ENCODE measurements at places on chromosomes 5 and 9.

DNA sequence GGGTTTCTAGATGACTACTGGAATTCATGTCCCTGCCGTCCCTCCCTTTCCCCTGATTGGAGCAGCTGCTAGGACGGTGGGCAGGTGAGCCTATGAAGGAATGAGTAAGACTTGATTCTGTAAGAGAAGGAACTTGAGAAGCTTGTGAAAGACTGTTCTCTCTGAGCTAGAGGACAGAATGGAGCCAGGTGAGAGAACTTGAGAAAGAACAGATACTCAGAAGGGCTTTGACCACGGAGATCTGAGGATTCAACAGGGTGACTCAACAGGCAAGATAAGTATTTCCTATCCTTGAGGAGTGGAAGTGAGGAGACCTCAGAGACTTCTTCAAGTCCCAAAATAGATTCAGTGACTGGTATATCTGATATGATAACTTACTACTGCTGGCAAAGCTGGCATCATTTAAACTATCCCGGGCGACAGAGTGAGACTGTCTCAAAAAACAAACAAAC, 41.9 kb downstream of the HSDL2 start:
- no peak for DNase-seq

- DNase-seq, result no peak
Observed at GRCh38 chr9:106025453-106025852, 331.1 kb downstream of the TMEM38B start.

- no peak for DNase-seq
Observed at GRCh38 chr9:116757030-116757429, 69.9 kb downstream of the TRIM32 start.

DNA sequence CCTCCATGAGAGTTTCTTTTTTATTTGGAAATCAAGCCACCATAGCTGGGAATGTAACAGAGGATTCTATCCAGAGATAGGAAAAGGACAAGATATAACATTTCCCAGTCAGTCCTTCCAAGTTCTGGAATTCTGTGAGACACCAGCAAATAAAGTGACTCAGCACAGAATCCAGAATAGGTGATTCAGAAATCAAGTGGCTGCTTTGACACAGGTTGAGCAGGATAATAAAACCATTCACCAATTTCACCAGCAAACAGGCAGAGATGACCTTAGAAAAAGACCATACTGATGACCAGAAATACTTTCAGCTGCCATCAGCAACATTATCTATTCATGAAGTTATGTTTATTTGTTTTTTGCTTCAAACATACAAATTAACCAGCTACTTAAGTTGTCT, 491.5 kb upstream of the TUSC1 start:
- no peak for DNase-seq

DNA sequence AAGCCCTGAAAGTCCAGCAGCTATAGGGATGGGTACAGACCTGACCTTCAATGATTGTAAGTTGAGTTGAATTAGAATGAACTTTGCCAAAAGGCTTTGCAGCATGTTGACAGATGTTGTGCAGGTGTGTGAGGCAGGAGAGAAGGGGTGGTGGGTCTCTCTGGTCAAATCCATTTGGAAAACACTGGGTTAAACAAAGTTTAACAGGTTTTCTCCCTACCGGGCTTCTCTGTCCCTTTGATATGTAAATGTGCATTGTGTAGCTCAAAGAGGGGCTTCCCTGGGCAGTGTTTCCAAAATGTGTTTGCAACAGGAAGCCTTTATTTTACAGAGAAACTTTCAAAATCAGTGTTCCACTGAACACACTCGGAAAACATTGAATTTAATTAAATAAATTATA, 72.1 kb upstream of the BRINP1 start:
- no peak for DNase-seq

GRCh38 chr5:127643607-127644006, 5.3 kb upstream of the CTXN3 start:
- DNase-seq, result no peak

DNA sequence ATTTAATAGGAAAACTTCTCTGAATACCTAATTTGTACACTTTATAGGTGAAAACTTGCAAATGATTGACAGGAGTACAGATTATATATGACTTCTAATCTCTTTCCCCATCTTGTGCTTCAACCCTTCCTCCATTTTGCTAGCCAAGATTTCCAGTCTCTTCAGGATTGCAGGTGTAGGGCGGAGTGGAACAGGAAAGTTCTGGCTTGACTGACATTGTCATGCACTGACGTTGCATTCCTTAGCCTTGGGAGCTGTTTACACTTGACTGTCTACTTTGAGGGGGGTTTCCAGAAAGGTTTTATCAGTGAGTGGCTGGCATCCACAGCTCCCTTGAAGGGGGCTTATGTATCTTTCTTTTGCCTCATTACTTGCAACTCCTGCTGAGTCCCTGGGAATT, 34.1 kb upstream of the GRIA1 start:
- DNase-seq, result no peak

- DNase-seq, result no peak
Observed at GRCh38 chr5:177537389-177538361, 16.7 kb downstream of the FAM193B start.

GRCh38 chr9:136228107-136228875, 17.3 kb downstream of the QSOX2 start:
- DNase-seq, result no peak

DNA sequence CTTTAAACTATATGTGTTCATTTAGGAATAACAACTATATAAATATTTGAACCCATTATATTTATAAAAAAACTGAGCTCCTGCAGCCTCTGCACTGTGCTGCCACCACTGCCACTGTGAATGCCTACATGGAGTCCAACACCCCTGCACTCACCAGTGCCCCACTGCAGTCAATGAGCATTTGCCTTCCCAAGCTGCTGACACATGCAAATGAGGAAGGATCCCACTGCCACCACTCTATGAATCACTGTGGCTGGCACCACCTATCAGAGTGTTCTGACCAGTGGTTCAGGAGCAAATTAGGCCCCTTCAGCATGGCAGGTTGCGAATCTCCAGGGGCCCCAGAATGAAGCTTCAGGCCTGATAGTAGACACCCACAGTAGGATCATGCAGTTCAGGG, 9.1 kb downstream of the IFNA5 start:
- no peak for DNase-seq

DNA sequence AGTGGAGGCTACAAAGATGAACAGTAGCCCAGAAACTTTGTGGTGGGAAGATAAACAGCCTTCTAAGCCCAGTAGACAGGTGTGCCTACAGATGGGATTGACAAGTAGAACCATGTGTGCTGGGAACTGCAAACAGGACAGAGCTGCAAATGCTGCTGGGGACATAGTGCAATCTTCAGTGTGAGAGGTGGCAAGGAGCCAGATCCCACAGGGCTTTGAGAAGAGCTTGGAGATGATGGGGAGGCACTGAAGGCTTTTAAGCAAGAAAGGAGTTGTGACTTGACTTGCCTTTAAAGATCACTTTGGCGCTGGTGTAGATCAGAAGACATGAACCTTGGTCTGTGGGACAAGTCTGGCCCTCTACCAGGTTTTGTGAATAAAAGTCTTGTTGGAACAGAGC, 675.2 kb downstream of the ACTL7B start:
- no peak for DNase-seq

- DNase-seq, result no peak
Observed at GRCh38 chr9:12629067-12629466, 64.1 kb upstream of the TYRP1 start.

DNA sequence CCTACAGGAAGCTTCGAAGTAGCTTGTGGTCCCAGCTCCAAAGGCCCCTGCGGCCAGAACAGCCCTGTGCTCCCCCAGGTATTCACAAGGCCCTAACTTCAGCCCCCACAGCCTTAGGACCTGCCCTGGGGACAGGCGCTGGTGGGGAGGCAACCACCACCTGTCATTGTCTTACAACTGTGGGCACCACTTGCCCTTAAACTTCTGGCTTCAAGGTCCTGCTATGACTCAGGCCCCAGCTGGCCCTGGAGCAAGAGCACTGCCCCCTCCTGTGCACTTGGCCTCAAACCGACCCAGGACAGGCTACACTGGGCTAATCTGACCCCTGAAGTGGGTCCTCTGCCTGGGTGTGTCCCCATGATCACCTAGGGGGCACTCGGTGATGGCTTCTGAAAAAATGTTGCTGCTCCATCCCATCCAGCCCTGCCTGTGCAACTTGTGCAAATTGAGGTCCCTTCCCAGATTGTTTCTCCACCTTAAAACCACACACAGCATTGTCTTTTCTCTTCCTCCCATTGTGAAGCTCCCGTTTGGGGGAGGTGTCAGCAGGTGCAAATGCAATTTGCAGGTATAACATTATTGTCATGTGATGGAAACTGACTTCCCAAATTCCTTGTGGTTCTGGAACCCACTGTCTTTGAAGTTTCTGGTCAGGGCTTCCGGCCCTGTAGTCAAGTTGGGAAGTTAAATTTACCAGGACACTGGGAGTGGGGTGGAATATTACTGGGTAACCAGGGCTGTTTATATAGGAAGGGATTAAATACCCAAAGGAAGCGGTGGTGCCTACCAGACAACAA, 1.1 kb upstream of the PROB1 start:
- no peak for DNase-seq

DNA sequence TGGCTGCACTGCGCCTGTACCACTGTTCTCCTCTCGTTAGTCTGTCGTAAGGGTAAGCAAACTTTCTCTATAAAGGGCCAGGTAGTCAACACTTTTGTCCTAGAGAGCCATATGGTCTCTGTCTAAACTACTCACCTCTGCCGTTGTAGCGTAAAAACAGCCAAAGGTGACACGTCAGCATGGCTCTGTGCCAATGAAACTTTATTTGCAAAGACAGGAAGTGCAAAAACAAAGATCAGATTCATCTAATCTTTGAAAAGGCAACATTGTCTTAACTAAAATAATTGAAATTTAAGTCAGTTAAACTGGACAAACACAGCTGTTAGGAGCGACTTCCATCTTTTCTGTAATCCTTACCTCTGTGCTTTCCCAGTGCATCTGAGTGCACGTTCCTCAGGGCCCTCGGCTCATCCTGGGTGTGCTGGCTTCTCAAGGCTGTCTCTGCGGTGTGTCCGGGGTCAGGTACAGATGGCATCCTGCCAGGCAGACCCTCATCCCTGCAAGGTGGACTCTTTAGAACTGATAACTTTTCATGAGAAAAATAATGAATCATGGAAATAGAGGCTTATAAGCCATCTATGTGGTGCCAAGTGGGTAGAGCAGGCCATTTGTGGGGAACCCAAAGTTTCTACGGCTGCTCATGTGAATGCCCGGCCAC, 35.2 kb upstream of the IRX4 start:
- DNase-seq, result no peak

- DNase-seq, result no peak
Observed at GRCh38 chr5:103120607-103121200, 603 bp downstream of the PPIP5K2 start.

DNA sequence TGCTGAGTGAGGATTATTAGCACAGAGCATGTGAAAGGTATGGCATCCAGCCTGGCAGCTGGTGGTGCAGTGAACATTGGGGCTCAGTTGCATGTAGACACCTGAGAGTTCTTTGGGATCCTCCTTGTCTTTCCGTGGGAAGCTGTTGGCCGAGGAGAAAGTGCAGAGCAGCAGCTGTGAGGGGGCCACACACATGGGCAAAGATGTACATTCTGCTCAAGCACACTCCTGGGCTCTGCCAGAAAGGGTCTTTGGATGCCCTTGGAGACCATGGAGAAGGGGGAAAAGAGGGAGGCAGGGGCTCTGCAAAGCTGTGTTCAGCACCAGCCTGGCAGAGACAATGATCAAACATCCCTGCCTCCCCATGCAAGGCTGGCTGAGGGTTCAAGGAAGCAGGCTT, 138.7 kb upstream of the PITX1 start:
- no peak for DNase-seq

- DNase-seq, result no peak
Observed at GRCh38 chr9:116320290-116320689, 166.7 kb downstream of the PAPPA start.

DNA sequence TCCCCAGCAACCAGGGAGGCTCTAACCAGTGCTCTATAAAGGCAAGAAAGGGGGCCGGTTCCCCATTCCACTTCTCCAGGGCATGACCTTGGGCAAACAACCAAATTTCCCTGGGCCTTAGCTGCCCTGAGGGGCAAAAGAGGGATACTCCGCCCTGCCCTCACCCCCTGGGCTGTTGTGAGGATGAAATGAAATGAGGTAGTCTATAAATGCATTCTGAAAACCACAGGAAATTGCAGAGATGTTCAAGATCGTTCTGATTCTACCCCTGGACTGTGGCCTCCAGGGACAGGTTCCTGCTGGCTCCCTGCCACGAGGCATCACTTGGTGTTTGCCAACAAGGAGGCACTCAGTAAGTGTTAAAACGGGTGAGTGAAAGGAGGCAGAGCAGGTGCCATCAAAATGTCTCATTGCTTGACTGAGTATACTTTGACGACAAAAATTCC, 5.7 kb downstream of the RAPGEF1 start:
- DNase-seq, result no peak

DNA sequence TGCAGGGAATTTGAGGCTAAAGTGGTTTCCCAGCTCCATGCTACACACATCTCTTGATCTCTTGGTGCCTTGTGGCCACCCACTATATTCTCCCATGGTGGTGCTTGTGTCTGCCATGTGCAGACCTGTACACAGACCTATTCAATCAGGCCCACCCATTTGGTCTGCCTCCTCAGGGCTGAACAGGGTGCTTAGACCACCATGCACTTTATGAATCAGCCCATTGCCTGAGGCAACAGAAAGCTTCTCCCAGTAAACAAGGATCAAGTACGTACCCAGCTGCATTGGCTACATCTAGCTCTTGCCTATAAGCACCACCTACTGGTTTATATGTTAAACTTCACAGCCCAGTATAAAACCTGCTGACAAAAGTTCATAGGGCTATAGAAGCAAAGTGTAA, 664.3 kb upstream of the EDIL3 start:
- no peak for DNase-seq

- DNase-seq, result no peak
Observed at GRCh38 chr9:83387401-83388185, 150.6 kb downstream of the FRMD3 start.

DNA sequence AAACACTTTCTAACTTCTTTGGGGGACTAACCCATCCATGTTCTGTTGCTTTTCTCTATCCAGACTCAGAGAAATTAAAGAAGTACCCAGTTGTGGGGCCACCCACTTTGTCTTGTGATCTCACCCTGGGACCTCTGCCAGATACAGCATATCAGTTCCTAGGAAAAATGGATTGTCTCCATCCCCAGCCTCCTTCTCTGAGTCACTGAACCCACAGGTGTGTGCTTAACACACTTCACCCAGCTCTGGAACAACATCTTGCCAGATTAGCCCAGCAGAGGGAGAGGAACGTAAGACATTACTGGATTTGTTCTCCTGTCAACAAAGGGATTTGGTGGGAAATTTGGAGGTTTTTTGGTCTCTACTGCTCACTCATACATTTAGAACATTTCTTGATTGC, 19.2 kb downstream of the FAM240B start:
- DNase-seq, result no peak

DNA sequence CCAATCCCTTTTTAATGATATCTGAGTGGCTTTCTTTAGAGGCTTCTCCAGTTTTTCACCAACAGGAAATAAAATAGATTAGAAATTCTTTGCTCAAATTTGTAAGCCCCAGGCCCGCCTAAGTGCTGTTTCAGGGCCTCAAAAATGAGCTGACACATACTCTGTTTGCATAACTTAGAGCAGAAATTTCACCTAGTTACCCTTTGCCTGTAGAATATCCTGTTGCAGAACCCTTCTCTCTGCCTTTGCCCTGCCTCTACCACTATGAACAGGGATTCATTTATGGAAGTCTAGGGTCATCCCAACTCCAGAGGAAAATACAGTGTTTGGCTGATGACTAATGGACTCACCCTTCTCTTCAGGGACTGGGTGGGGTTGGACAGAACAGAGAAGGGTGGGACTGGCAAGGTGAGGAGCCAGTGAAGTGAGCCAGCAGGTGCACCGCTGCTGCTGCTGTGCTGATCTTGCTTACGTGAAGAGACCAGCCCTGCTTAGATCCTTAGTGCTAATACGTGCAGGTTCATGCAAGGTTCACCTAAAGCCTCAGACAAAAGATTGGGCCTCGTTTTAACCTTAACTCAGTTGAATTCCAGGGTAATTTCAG, 22.8 kb downstream of the OSTF1 start:
- DNase-seq, result no peak

Measured in activated CD8-positive, alpha-beta memory T cell treated with anti-CD3 and anti-CD28 coated beads, Interleukin-2, amount 50 U/mL, for 48 hours (primary cell).